Mammary epithelial cell (primary cell): ENCODE measurements at places on chromosomes 5 and 9. TPM values are rescaled to one million over a fixed set of nuclear protein-coding genes. Genes with fewer than 3 reads are reported as not detected.

DNA sequence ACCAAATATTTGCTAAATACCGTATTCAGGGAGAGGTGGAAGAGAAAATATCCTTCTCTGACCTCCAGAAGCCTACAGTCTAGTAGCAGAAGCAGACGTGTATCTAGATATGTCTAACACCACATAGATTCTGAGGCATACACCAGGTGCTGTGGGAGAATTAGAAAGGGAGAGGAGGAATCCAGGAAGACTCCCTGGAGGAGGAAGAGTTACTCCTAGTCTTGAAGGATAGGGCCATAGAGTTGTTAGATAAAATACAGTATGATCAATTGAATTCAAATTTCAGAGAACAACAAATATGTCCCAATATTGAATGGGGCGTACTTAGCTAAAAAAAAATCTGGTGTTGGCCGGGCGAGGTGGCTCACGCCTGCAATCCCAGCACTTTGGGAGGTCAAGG lies 58.7 kb downstream of the TMOD1 start:
- DNase-seq = no peak

The MOB3B gene
- 19.3 TPM for total RNA-seq

GRCh38 chr5:10291692-10292339 lies 15.9 kb downstream of the CMBL start:
- DNase-seq = no peak

The EQTN gene
- not detected in 2 replicates for total RNA-seq

- peak; percentile 89 for DNase-seq
These were observed 719 bp upstream of the ISCA1 start for GRCh38 chr9:86282979-86283535.
